ENCODE measurements at places on chromosomes 16 and 17.

GRCh38 chr17:4900231-4901107, 1.1 kb downstream of the C17orf107 start:
- peak; percentile 16 for DNase-seq

GRCh38 chr16:26818393-26818792, 248.3 kb upstream of the C16orf82 start:
- no peak for DNase-seq

DNA sequence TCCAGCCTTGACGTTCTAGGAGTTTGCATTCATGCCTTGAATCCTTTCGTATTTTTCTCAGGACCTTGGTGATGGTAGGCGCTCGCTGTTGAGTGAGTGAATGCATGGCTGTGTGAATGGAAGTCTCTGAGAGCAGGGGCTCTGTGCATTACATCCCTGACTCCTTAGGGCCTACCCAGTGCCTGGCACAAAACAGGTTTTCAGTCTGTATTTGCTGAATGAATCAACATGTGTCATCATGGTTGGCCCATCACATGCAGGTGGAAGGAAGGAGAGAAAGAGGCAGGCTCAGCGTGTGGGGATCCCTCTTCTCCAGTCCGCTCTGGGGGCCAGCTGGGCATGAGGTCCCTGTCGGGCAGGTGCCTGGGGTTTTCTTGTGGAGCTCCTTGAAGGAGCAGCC, 8.7 kb downstream of the RAP1GAP2 start:
- DNase-seq: no peak

DNA sequence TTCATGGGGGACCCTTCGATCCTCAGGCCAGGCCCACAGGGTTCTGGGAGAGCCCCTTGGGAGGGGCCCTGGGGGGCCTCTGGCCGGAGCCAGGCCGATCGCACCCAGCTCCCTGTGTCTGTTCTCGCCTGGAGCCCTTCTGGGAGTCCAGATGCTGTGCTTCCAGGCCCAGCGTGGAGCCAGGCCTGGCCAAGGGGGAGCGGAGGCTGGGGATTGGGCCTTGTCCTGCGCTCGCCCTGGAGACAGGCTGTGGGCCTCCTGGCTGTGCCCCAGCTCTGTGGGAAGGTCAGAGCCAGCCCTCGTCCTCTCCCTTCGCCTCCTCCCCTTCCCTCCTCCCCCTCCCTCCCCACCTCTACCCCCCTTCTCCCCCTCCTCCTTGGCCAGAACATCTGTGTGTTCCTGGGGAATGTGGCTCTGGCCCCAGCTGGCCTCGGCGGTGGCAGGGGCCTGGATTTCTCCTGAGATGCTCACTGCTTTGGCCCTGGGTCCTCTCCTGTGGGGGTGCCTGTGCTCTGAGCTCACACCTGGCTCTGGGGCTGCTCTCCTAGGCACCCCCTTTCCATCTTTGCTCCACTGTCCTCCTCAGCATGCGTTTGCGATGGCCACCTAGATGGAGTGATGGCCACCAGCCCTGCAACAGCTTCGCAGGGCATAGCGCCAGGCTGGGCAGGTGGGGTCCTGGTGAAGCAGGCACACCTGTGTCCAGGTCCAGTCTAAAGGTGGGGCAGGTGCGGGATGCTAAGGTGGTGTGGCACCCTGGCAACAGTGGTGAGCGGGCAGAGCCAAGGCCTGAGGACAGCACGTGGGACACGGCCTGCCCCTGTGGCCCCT, 90.6 kb upstream of the CIBAR2 start:
- DNase-seq: no peak

DNA sequence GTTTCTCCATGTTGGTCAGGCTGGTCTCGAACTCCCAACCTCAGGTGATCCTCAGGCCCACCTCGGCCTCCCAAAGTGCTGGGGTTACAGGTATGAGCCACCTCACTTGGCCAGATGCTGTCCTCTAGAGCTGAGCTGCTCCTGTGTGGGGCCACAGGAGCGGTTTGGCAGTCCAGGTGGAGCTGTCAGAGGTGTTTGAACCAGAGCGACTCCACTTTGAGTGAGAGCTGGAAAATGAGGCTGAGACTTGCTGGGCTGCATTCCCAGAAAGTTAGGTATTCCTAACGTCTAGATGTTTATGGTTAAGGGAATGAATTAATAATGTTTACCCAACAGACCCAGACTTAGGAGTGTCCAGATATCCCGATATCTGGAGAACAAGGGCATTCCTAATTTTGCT, 16.8 kb upstream of the PSMD7 start:
- no peak for DNase-seq

- no peak for DNase-seq
Measured at GRCh38 chr17:77924757-77925336, 33.7 kb upstream of the TNRC6C start.

GRCh38 chr16:58187092-58187491, 10.8 kb downstream of the CSNK2A2 start:
- DNase-seq: no peak

- no peak for DNase-seq
Measured at GRCh38 chr17:2174468-2175293, 119.8 kb downstream of the HIC1 start.

GRCh38 chr17:77890771-77891170, 67.7 kb upstream of the TNRC6C start:
- no peak for DNase-seq

DNA sequence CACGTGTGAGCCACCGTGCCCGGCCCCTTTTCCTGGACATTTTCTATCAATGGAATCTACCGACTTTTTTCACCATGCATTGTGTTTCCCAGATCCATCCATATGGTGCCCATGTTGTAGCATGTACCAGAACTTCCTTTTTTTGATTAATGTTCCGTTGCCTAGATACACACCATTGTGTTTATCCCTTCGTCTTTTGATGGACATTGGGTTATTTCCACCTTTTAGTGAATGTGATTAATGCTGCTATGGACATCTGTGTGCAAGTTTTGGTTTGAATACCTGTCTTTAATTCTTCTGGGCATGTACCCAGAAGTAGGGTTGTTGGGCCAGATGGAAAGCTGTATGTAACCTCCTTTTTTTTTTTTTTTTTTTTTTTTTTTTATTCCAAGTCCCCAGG, 79.8 kb downstream of the NT5M start:
- DNase-seq: no peak

- DNase-seq: no peak
Measured at GRCh38 chr16:22646948-22647556, 136.4 kb downstream of the NPIPB5 start.

GRCh38 chr17:10059684-10060211, 138.7 kb downstream of the GAS7 start:
- no peak for DNase-seq

DNA sequence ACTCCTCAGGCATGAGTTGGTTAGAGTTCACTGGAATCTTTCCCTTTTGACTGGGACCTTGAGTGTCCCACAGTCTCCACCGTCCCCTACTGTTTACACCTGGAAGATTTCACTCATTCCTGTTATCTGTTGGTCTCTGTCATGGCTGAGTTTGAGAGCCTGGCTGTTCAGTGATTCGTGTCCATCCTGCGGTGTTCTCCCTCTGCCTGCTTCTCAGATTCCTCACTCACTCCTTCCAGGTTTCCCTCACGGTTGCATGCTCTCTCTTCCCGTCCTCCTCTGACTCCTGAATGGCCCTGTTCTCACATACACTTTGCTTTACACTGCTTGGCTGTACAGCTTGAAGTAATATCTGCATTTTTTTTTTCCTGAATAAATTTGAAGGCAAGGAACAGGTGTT, 24.5 kb downstream of the OR1D5 start:
- DNase-seq: no peak

GRCh38 chr17:48754500-48755261, 26.1 kb upstream of the HOXB13 start:
- no peak for DNase-seq

- no peak for DNase-seq
Measured at GRCh38 chr16:81813648-81814047, 34.6 kb downstream of the PLCG2 start.

DNA sequence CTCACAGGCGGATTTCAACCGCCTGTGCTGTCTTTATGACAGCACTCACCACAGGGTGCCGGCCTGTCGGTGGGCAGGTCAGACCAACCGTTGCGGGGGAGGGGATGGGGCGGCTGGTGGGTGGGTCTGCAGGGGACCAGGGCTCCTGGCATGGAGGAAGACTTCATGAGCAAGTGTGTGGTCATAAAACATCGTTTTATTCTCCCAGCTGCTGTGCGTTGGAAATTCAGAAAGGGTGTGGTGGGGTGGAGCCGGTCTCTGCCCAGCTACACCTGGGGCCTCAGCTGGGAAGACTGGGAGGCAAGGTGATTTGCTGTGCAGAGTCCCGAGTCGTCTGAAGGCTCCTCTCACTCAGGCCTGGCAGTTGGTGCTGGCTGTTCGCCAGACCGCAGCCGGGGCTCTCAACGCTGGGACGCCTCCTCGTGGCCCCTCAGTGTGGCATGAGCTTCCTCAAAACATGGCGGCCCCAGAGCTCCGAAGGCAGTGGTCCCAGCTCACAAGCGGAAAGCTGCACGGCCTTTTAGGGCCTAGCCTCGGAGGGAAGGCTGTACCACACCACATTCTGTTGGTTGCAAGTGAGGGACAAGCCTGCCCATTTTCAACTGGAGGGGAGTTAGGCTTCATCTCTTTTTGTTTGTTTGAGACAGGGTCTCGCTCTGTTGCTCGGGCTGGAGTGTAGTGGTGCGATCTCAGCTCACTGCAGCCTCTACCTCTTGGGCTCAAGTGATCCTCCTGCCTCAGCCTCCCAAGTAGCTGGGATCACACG, 45.8 kb upstream of the GSE1 start:
- DNase-seq: no peak

- no peak for DNase-seq
Measured at GRCh38 chr16:78579020-78579419, 479.6 kb downstream of the WWOX start.

DNA sequence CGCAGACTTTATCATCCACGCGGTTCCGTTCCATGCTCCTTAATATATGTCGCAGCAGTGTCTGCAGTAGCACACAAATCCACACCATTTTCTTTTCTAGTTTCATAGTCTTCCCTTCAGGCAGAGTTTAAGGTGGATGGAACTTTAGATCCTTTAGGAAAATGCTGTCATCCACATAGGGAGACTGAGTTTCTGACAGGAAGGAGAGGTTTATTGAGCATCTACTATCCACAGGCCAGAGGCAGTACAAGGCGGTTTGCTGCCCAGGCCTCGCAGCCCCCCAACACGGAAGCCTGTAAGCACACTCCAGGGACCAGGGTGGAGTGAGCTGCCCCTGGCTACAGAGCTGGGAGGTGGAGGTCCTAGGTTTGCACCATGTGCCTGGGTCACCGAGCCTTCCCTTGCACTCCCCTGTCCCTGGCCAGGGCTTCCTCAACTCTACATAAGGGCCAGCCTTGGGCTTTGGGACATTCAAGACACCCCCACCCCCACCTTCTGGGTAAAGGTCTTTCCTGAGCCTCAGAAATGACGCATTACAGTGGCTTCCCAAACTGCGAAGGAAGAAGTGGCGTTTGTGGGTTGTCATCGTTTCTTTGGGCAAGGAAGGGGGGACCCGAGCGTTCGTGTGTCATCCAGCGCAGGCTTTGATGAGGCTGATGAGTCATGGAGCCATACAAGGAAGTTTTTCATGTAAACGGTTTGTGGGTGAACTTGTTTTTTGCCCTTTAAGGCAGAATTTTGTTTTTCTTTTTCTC, 146.5 kb upstream of the PLCG2 start:
- DNase-seq: peak; percentile 47

- no peak for DNase-seq
Measured at GRCh38 chr17:66968916-66969315, 4.4 kb downstream of the CACNG4 start.

- no peak for DNase-seq
Measured at GRCh38 chr17:40251576-40251975, 32.5 kb downstream of the WIPF2 start.

- DNase-seq: no peak
Measured at GRCh38 chr17:40350689-40351358, 13.7 kb downstream of the GJD3 start.

DNA sequence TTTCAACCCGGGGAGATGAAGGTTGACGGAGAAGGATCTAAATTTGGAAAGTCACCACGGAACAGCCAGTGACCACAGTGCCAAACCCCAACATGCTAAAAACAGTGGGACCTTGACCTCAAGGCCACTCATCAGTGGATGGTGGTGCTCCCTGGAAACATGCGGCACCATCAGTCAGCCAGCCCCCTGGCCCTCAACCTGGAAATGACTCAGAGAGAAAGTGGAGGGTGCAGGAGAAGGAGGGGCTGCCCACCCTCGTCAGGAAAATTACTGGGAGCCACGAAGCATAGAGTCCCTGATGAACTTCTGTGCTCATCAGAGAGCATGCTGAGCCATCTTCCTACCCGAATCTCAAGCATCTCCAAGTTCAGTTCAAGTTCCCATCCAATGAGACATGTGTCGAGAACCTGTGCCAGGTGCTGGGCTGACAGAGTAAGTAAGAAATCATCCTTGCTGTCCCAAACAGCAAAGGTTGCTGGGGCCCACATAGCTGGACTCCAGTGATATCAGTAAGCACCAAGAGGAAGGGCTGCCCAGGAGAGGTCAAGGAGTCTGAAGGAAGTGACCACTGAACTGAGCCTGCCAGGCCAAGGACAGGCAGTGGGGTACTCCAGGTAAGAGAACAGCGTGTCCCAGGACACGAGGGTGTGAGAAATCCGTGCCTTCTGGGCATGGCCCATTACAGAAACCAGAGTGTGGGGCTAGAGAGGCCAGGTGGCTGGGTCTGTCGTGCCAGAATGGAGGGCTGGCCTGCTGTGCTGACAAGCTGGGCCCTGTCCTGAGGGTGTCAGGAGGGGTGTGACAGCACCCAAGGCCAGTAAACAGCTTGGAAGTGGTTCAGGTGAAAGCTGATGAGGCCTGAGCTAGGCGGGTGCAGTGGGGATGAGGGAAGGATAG, 5.2 kb downstream of the PECAM1 start:
- DNase-seq: no peak

All from stimulated activated CD4-positive, alpha-beta T cell treated with anti-CD3 and anti-CD28 coated beads, Interleukin-15, amount 100 ng/mL, for 1 hour (primary cell).